ENCODE measurements at places on chromosomes 2 and 18.

DNA sequence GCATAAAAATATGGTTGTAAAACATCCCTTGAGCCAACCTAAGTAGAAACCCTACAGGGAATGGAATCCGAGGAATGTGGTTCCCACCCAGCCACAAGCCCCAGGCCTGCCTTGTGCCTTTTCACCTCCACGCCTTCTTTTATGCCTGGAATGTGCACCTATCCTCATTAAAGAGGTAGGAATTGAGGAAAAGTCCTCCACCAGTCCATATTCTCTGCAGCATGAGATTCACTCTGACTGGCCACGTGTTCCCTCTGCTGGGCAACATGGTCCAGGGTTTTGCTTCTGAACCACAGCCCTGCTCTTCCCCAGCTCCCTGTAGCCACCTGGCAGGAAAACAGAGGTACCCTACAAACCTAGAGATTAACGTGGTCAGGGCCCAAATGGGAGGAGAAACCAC is 787.9 kb upstream of the RAB6C start:
- peak overlapping the region; percentile 87 for H3K27ac ChIP-seq
- DNase-seq = no peak

DNA sequence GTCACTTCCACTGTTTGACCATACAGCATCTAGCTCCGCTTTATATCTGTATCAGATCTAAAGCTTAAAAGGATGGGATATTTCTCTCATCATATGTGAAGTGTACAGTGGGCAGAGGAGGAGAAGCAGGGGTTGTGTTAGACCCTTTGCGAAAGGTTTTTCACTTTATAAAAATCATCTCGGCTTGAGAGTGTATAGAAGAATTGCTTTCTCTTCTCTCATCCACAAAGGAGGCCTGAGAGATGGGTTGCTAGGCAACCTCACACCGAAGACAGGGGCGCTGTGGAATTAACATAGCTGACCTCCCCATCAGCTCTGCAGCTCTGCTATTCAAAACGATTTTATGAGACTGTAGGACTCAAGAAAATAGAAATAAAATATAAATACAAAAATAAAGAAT is 70.2 kb upstream of the GALNT3 start:
- no peak overlapping the region for H3K4me3 ChIP-seq
- H3K4me1 ChIP-seq = peaks cover 22% of the 10 kb centered on the region
- no peak overlapping the region for H3K27ac ChIP-seq
- no peak for DNase-seq

- peaks cover 4% of the 10 kb centered on the region for H3K4me1 ChIP-seq
- H3K4me3 ChIP-seq = no peak overlapping the region
- no peaks in the 10 kb centered on the region for H3K27me3 ChIP-seq
- H3K36me3 ChIP-seq = peaks cover 4% of the 10 kb centered on the region
- DNase-seq = no peak
Measured at GRCh38 chr2:68684197-68684596, 40.8 kb downstream of the PROKR1 start.

DNA sequence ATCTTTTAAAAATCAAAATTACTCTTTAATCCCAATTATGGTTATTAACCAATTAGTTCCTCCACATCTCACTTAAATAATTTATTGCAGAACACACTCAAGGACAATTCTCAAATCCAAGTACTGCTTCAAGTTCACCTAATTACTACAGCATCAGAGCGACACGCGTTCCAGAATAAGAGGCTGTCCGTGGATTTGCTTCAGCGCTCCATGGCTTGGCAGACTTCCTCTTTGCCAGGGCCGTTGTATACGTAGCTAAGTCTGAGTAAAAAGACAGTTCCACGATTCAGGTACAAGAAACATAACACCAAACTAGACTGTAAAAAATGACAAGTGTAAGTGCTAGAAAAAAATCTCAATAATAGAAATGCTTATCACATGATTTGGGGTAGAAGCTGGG is 153.2 kb upstream of the MYT1L start:
- H3K27me3 ChIP-seq = peaks cover 3% of the 10 kb centered on the region
- DNase-seq = no peak
- H3K27ac ChIP-seq = no peak overlapping the region
- no peaks in the 10 kb centered on the region for H3K4me1 ChIP-seq
- no peaks in the 10 kb centered on the region for H3K36me3 ChIP-seq
- H3K4me3 ChIP-seq = no peak overlapping the region

DNA sequence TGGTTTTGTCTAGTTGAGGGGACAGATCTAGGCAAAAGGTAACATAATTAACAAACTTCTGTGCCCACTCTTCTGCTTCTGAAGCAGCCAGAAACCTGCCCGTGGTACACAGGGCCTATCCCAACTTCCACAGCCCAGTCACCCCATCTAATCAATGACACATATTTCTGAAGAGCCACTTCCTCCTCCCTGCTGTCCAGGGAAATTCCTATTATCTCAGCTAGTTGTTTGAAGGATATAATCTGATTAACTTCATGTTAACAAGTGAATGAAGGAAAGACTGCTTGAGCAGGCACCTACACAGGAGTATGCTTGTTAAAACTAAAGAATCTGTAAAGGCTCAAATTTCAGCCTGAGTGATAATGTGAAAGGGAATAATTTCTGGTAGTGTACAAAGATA is 61.4 kb downstream of the CCDC148 start:
- H3K27me3 ChIP-seq = no peaks in the 10 kb centered on the region
- H3K27ac ChIP-seq = peak overlapping the region; percentile 68
- peaks cover 15% of the 10 kb centered on the region for H3K4me1 ChIP-seq
- no peaks in the 10 kb centered on the region for H3K36me3 ChIP-seq
- no peak overlapping the region for H3K4me3 ChIP-seq
- no peak for DNase-seq

- peaks cover 24% of the 10 kb centered on the region for H3K27me3 ChIP-seq
- H3K4me1 ChIP-seq = peaks cover 22% of the 10 kb centered on the region
- H3K4me3 ChIP-seq = no peak overlapping the region
- H3K36me3 ChIP-seq = no peaks in the 10 kb centered on the region
Measured at GRCh38 chr2:98912221-98912851, 23.7 kb downstream of the CRACDL start.

GRCh38 chr2:214630402-214631045 is 179.0 kb downstream of the BARD1 start:
- peaks cover 3% of the 10 kb centered on the region for H3K4me1 ChIP-seq
- H3K27me3 ChIP-seq = no peaks in the 10 kb centered on the region
- no peak overlapping the region for H3K4me3 ChIP-seq
- H3K36me3 ChIP-seq = no peaks in the 10 kb centered on the region
- DNase-seq = no peak

- H3K27ac ChIP-seq = no peak overlapping the region
Measured at GRCh38 chr18:36572135-36572856, 256.5 kb downstream of the TPGS2 start.

- peak overlapping the region; percentile 100 for H3K27ac ChIP-seq
- H3K27me3 ChIP-seq = no peaks in the 10 kb centered on the region
- peak overlapping the region; percentile 96 for H3K4me3 ChIP-seq
- peaks cover 15% of the 10 kb centered on the region for H3K36me3 ChIP-seq
- peaks cover 16% of the 10 kb centered on the region for H3K4me1 ChIP-seq
Measured at GRCh38 chr18:50287028-50287440, 458 bp downstream of the CXXC1 start.

DNA sequence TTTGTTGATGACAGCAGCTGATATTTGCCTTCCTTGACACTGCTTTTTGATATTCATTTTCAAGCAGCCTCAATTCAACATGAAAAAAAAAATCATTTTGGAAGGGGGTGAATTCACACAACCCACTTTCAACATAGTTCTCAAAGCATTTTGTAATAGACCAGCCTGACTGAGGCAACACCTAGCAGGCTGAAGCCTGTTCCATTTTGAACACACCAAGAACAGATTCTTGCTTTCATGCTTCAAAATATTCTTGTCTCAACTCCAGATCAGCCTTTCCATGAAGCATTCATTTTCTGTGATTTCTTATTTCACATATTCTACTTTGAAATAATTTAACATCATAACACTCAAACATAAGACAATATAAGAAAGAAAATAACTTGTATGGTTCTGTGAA is 812.6 kb upstream of the POU3F3 start:
- no peak for DNase-seq
- no peak overlapping the region for H3K4me3 ChIP-seq
- H3K27me3 ChIP-seq = peaks cover 34% of the 10 kb centered on the region
- H3K27ac ChIP-seq = no peak overlapping the region
- H3K36me3 ChIP-seq = no peaks in the 10 kb centered on the region
- peaks cover 1% of the 10 kb centered on the region for H3K4me1 ChIP-seq

DNA sequence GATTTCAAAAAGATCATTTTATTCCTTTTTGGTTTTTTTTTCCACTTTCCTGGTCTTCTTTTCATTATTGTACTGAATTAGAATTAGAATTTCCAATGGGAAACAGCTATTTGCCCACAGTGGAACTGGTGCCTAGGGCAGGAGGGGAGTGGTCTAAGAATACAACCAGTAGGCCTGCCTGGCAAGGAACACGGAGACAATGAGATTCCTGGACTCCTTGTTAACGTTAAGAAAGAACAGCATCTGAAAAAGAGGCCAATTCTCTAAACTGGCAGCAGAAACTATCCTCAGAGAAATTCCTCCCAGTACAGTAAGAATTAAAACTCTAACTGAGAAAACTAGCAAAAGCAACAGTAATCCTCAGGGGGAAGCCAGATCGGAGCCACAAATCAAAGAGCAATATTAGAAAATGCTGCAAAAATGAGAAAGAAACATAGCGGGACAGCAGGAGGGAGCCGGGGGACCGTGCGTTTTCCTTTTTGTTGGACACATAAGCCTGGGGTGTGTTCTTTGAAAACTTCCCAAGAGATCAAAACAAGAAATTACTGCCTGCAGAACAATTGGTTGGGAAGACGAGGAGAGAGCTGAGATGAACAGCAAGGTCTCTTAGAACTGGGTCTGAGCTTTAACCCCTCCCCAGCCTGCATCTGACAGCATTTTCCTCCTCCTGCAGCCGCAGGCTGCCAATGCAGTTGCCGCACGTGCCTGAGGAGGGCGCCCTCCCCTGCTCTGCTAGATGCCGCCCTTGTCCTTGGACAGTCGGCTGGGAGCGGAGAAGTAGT is 776.0 kb downstream of the TSN start:
- no peak overlapping the region for H3K27ac ChIP-seq
- no peak for DNase-seq
- H3K27me3 ChIP-seq = no peaks in the 10 kb centered on the region
- no peaks in the 10 kb centered on the region for H3K36me3 ChIP-seq
- no peak overlapping the region for H3K4me3 ChIP-seq

GRCh38 chr18:69588301-69588700 is 187.6 kb downstream of the DOK6 start:
- H3K27ac ChIP-seq = no peak overlapping the region
- H3K27me3 ChIP-seq = no peaks in the 10 kb centered on the region
- DNase-seq = no peak

DNA sequence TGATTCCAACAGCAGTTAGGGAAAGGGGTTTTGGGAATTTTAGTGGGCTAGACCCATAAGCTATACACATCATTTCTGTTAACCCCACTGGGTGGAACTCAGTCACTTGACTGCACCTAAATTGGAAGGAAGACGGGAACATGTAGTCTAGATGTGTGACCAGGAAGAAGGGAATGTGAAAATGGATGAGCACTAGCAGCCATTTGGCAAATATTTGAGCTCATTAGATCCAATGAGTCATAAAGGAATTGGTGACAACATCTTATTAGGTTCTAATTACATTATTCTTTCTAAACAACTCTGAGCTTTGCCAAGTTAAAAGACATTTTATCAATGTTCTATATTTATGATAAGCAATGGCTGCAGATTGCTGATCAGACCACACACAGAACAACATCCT is 400.6 kb downstream of the IRS1 start:
- H3K27me3 ChIP-seq = no peaks in the 10 kb centered on the region
- peaks cover 10% of the 10 kb centered on the region for H3K4me1 ChIP-seq
- no peaks in the 10 kb centered on the region for H3K36me3 ChIP-seq
- no peak overlapping the region for H3K27ac ChIP-seq
- no peak for DNase-seq

- peaks cover 33% of the 10 kb centered on the region for H3K36me3 ChIP-seq
- H3K27me3 ChIP-seq = no peaks in the 10 kb centered on the region
- no peaks in the 10 kb centered on the region for H3K4me1 ChIP-seq
- H3K27ac ChIP-seq = no peak overlapping the region
- no peak overlapping the region for H3K4me3 ChIP-seq
Measured at GRCh38 chr2:117958186-117958585, 55.7 kb downstream of the CCDC93 start.

DNA sequence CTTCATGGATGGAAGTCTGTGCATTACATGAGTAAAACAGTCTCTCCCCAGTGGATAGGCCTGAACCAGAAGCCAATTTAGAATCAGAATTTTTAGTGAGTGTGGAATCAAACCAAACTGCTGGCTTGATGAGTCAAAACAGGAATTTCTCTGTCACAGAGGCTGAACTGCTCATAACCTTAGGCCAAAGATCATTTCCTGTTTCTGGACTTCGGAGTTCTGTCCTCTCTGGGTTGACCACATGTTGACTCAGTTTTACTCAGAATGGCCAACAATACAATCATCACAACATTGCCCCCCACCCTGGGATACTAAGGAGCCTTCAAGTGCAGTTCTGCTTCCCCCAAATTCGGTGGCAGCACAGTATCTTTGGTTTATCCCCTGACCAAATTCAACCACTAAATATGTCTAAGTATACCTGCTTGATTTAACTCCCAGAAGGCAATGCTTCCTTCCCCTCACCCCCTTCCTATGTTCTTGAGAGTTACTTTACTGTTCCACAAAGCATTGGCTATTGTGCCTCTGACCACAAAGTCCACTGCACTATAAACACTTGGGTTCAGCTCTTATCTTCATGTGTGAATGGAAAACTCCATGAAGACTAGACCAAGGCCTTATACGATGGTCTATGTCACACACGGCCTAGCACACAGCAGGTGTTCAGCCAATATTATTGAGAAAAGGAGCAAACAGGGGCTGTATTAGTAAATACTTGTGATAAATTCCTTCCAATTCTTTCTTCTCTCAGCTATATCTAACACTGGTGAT is 67.8 kb downstream of the NXPH2 start:
- peaks cover 16% of the 10 kb centered on the region for H3K4me1 ChIP-seq
- H3K27me3 ChIP-seq = no peaks in the 10 kb centered on the region
- no peak overlapping the region for H3K27ac ChIP-seq
- H3K4me3 ChIP-seq = no peak overlapping the region
- DNase-seq = no peak

DNA sequence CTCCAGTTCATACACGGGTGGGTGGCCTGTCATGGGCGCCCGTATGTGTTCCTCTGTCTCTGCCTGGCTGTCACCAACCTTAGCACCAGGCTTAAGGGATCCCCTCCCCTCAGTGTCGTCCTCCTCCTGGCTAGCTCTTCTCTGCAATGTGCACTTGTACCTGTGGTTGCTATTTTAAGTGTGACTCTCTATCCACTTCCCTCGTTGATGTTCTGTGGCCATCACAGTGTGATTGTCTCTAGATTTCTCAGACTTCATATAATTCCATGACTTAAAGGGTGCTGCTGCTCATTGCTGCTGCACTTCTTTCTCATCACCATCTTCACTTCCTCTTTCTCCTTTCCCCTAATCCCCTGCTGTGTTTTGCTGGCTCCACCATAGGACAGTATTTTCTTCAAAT is 143.4 kb downstream of the EML6 start:
- no peaks in the 10 kb centered on the region for H3K27me3 ChIP-seq
- H3K4me1 ChIP-seq = peaks cover 10% of the 10 kb centered on the region
- no peak for DNase-seq
- H3K4me3 ChIP-seq = no peak overlapping the region
- no peak overlapping the region for H3K27ac ChIP-seq

GRCh38 chr2:120298173-120298835 is 45.7 kb downstream of the RALB start:
- H3K36me3 ChIP-seq = peaks cover 39% of the 10 kb centered on the region
- no peak overlapping the region for H3K4me3 ChIP-seq
- H3K27me3 ChIP-seq = peaks cover 2% of the 10 kb centered on the region
- DNase-seq = no peak
- no peak overlapping the region for H3K27ac ChIP-seq
- peaks cover 9% of the 10 kb centered on the region for H3K4me1 ChIP-seq

GRCh38 chr2:105929516-105929915 is 184.8 kb downstream of the NCK2 start:
- no peaks in the 10 kb centered on the region for H3K36me3 ChIP-seq
- H3K27ac ChIP-seq = no peak overlapping the region
- DNase-seq = no peak
- H3K27me3 ChIP-seq = no peaks in the 10 kb centered on the region
